AG08395 (cell line): ENCODE measurements at places on chromosomes 2 and 18.

GRCh38 chr18:36411745-36412168 lies 114.2 kb downstream of the FHOD3 start:
- peak; percentile 17 for DNase-seq

DNA sequence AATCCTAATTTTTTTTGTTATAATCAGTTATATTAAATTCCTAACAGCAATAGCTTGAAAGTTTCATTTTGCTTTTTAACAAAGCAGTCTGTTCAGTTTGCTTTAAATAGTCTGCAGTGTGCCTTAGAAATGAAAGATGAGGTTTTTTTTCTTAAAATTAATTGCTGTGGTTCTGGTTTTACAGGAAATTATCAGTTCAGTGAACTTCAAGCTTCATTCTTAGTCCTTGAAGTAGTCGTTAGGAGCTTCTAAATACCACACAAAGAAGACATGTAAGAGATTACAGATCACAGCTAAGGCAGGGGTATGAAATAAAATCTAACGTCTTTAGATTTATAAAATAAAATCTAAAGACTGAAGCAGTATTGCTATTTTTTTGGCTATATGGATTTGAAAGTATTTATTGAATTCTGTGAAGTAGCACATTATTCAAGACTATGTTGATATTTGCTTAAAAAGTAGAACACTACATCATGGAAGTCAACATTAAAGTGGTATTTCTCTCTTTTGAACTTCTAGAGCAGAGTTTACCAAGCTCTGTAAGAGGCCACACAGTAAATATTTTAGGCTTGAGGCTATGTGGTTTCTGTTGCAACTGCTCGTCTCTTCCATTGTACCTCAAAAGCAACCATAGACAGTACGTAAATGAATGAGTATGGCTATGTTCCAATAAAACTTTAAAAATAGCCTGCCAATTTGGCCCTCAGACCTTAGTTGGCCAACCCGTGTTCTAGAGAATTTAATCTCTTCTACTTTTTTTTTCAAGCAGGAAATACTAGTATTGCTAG lies 81.5 kb upstream of the STON1 start:
- DNase-seq = peak; percentile 67

DNA sequence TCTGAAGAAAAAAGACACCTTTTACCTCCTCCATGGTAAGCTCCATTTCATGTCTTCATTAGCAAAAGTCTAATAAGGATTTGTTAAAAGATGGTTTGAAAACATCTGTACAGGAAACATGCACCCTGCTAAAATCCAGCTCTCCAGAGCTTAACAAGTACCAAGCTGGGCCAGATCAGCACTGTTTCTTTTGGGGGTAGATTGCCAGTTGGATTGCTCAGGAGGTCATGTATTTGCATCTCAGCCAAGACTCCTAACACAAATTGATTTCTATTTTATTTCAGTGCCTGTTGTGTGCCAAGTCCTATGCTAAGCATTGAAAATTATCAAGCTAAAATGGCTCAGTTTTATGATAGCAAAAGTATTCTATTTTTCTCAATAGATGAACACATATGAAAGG lies 3.4 kb upstream of the TMEM182 start:
- DNase-seq = no peak

DNA sequence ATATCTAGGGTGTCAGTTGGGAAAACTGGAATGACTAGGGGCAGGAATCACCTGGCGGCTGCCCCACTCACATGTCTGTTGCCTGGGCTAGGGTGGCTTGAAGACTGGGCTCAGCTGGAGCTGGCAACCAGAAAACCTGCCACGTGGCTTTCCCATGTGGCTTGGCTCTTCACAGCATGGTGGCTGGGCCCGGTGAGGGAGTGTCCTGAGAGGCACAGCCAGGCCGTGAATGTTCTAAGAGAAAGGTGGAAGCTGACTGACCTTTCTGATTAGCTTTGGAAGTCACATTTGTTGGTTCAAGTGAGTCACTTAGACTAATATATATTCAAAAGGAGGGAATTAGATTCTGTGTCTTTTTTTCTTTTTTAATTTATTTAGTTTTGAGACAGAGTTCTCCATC lies 22.7 kb downstream of the SP5 start:
- DNase-seq = no peak

DNA sequence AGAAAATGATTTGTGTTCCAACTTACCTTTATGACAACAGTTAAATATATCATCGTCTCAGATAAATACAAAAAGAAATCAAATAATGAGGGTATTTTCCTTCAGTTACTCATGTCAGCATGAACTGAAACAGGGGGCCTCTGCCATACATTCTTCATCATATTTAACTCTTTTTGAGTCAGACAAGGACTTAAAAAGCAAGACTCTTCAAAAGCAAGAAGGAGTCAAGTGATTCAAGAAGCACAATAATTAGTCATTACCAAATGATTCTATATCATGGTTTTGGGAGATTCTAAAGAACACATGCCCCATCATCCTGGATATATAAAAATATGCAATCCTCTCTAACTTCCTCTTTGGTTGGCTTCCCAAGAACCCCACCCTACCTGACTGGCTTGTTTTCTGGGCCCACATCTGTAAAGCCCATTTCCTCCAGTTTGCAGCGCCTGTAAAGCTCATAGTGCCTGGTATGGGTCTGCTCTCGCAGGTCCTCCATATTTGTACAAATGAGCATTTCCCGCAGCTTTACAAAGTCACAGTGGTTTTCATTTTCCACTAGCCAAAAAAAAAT lies 49.7 kb downstream of the SEPTIN10 start:
- DNase-seq = no peak

GRCh38 chr2:229910147-229910831 lies 11.5 kb downstream of the TRIP12 start:
- DNase-seq = no peak

- no peak for DNase-seq
These were observed 29.2 kb upstream of the ALLC start for GRCh38 chr2:3628800-3629199.

GRCh38 chr2:102285368-102285767 lies 26.0 kb upstream of the IL1RL1 start:
- DNase-seq = no peak

DNA sequence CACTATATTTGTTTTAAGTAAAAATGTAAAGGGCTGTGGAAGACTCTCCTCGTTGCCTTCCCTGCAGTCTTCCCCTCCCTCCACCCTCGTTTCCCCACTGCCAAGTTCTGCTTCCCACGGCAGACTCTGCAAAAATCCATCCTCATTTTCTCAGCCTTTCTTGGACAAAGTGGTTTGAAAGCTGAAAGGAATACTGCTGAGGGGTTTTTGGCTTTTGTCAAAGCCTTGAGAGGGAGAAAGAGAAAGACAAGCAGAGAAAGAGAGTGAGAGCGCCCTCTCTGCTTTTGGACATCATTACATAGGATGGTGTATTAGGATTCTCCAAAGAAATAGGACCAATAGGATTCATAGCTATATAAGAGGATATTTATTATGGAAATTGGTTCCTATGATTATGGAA lies 455.9 kb upstream of the SOX11 start:
- no peak for DNase-seq

DNA sequence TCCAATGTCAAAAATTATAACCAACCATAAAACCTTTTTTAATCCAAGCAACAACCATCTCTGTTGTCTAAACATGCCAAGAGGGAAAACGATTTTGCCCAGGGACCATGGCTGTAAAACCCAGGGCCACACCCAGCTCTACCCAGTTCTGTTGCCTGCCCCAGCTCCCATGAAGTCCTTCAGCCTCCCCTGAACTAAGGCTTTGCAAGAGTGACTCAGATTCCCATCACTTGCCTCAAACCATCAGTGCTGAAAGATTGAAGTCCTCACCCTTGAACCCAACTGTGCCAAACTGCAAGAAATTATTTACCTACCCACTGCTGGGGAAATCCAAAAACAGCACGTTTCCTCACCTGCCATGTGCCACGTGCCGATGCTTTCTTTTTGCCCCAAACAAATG lies 102.5 kb downstream of the TFCP2L1 start:
- no peak for DNase-seq

- no peak for DNase-seq
These were observed 1.7 kb downstream of the CXCR4 start for GRCh38 chr2:136116151-136116812.

GRCh38 chr2:11920993-11921583 lies 174.7 kb downstream of the LPIN1 start:
- no peak for DNase-seq

- no peak for DNase-seq
These were observed 417.4 kb downstream of the TNS1 start for GRCh38 chr2:217585362-217585761.

GRCh38 chr2:12501469-12502158 lies 215.1 kb upstream of the TRIB2 start:
- DNase-seq = no peak

- no peak for DNase-seq
These were observed 54.0 kb upstream of the GPR45 start for GRCh38 chr2:105187531-105187930.

- peak; percentile 60 for DNase-seq
These were observed 1.1 kb downstream of the CYBRD1 start for GRCh38 chr2:171523088-171524017.

DNA sequence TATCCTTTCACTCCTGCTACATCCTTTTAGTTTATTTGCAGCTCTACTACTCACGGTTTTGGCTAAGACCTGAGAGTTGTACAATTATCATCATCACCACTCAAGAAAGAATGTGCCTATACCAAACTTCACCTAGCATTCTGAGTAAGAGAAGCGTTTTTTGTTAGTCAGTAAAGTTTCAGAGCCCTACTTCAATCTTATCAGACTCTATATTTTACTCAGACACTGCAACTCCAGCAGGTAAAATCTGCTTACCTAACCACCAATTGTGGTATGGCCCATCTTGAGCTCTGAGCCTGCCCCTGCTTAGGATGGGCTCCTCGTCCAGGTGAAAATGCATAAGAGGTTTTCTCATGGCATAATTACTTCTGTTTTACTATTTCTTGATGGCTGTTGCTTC lies 37.1 kb downstream of the ICOS start:
- no peak for DNase-seq

DNA sequence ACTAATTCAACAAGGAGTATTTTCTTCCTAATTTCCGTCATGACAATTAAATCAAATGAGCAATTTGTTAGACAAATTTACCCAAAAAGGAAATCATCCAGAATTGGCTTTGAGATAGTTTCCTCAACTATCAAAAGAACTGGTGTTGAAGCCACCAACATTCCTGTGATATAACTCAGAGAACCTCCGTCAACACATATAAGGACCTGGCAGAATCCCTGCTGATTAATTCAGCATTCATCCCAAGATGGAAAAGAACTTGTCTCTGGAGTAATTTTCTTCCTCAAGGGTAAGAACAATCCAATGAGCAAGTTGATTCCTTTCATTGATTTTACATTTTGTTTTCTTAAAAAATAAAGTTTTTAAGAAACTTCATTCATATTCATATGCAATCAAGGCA lies 62.0 kb downstream of the MBD2 start:
- peak; percentile 77 for DNase-seq

- DNase-seq = no peak
These were observed 86.9 kb upstream of the MGAT5 start for GRCh38 chr2:134167015-134167414.
